ENCODE measurements at places on chromosomes 5 and 9.

DNA sequence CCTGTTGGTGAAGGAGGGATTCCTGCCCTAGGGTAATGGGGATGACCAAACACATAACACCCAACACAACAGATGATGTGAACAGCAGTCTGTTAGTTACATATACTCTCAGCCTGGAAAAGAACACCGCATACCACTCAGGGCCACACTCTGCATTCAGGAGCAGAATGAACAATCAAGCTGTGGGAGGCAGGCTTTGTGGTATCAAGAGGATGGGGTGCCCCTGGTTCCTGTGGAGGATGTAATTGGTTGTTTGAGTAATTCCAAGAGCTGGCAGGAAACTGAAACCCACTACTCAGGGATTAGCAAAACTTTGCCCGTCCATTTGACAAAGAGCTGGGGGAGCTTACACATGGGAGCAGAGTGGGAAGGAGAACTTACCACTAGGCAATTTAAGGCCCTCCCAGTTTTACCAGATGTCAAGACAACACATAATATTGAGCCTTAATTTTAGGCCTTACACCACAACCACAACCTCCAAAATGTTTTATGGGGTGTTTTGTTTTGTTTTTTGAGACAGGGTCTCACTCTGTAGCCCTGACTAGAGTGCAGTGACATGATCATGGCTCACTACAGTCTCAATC is 15.6 kb upstream of the PRKAA1 start:
- no peak for DNase-seq

- DNase-seq, result no peak
These were observed 252.6 kb downstream of the ACTL7B start for GRCh38 chr9:108603141-108603540.

- DNase-seq, result no peak
These were observed 34.7 kb upstream of the MYO10 start for GRCh38 chr5:16970826-16971225.

GRCh38 chr9:80233906-80234305 is 662.1 kb downstream of the TLE4 start:
- DNase-seq, result no peak

DNA sequence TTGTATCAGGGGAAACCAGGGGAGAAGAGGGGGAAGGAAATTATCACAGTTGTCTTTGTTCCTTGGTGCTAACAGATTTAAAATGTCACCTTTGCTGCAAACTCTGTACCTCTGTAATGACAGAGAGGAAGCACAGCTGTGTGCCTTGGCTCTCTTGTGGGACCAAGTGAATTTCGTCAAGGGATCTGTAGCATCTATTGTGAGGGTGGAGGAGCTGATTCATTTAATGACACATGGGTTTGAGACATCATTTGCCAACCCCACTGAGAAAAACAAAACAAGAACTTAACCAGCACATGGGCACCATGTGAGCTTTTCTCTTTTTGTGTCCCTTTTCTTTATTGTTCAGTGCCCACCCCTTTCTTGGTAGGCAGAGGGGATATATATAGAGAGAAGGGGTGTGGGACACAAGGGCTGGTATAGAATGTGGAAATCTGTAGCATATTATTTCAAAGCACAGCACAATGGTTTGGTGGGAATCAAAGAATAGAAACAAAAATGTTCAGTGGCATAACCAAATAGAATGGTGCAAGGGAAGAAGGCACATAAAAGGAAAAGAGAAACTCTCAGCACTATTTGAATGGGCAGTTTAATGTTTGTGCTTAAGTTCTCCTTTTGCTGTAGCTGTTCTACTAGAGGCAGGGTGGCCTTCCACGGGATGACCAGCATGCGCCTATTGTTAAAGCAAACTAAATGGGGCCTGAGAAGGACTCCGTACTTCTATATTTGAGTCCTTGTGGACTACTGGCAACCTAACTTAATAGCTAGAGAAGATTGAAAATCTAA is 63.3 kb downstream of the LIX1 start:
- DNase-seq, result no peak

GRCh38 chr9:69174616-69175463 is 763 bp downstream of the TJP2 start:
- no peak for DNase-seq

- no peak for DNase-seq
These were observed 7.9 kb downstream of the FLT4 start for GRCh38 chr5:180641566-180641900.

GRCh38 chr5:109852371-109853155 is 162.8 kb downstream of the MAN2A1 start:
- no peak for DNase-seq

DNA sequence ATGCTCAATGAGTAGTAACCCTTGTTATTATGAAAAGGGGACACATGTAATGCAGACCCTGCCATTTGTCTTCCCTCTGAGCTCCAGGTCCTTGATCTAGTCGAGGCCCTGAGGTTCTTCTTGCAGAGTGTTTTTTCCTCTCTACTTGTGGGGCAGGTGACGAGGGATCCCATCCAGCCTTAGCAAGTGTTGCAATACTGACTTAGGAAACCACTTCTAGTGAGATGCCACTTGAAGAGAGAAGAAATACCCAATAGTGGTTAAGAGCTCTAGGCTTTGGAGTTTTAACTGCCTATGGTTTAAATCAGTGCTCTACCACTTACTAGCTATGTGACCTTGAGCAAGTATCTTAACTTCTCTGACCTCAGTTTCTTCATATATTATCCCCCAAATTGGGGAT is 10.2 kb downstream of the PPARGC1B start:
- DNase-seq, result no peak

- DNase-seq, result no peak
These were observed 15.8 kb downstream of the ZFAND5 start for GRCh38 chr9:72349240-72349639.

DNA sequence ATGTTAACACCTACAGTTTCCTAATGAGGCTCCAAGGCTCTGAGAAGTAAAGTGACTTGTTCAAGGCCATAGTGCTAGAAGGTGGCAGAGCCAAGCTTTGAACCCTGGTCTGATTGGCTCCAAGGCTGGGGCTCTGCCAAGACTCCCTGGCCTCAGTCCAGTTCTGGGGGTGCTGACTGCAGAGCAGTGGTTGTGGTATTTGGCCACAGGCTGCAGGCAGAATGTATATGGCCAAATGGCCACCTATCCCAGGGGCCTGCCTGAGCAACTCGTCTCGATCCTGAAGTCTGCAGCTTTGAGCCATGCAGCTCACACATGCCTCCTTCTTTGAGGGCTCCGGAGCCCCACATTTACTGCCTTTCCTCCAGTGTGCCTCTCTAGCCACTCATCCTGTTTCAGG is 9.7 kb upstream of the NEK6 start:
- DNase-seq, result no peak

DNA sequence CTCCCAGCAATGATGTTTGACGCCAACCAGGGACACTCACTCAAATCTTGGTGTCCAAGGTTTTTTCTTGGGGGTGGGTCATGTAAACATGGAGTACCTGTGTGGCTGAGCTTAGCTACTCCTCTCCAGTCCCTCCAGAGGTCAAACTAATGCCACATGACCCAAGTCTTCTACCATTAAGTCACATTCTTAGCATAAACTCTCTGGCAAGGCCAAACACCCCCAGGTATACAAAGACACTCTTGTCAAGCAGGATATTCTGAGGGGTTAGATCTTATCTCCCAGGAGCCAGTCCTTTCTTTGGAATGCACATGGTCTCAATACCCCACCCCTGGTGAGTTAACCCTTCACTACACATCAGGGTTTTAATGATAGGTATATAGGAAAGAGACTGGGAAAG is 161.4 kb downstream of the PDZD2 start:
- no peak for DNase-seq

GRCh38 chr5:127101533-127101932 is 28.2 kb upstream of the C5orf63 start:
- DNase-seq, result no peak

- DNase-seq, result no peak
These were observed 87.6 kb downstream of the ADAMTS6 start for GRCh38 chr5:65394087-65394486.

DNA sequence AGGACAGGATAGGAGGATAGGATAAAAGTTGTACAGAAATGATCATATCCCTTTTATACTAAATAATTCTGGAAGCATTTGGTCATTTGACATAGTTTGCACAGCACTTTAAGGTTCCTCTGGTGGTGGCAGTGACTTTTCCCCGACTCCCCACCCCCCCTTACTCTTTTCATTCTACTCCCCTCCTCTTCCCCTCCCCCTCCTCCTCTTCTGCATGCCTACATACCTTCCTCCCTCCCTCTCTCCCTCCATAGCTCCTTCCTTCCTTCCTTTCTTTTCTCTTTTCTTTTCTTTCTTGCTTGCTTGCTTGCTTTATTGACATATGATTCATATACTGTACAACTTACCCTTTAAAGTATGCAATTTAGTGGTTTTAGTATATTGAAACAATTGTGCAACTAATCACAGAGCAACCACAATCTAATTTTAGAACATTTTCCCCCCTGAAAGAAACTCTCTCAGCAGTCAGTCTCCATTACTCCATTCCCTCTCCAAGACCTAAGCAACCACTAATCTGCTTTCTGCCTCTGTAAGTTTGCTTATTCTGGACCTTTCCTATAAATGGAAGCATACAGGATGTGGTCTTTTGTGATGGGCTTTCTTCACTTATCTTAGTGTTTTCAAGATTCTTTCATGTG is 159.0 kb downstream of the HACD4 start:
- DNase-seq, result peak; percentile 11

DNA sequence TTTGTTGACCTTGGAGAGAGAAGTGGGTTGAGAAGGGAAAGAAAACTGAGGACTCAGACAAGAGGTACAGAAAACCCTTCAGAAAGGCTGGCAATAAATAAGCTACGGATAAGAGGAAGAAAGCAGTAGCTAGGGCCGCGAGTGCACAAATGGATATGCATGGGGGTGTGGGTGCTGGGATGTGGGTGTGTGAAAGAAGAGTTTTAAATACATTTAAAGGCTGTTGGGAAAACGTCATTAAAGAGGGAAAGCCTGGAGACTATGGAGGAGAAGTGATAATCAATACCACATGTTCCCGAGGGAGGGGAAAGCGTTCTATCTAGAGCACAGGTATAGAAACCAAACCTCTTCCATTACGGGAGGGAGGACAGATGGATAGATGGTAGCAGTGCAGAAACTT is 177.2 kb downstream of the TSSK1B start:
- DNase-seq, result no peak

- DNase-seq, result peak; percentile 11
These were observed 35.3 kb upstream of the JMY start for GRCh38 chr5:79200573-79201183.

- DNase-seq, result no peak
These were observed 745.6 kb upstream of the ZNF608 start for GRCh38 chr5:125491986-125492492.
